GM23338 (cell line): ENCODE measurements at places on chromosomes 3 and 15. TPM values are rescaled to one million over a fixed set of nuclear protein-coding genes. Genes with fewer than 3 reads are reported as not detected.

Gene UROC1
- not detected in 2 replicates for polyA plus RNA-seq

Gene CYP8B1
- not detected in 2 replicates for polyA plus RNA-seq

Gene KLHL6
- 0.05 TPM in 1 of 2 replicates, not detected in the other for polyA plus RNA-seq

Gene ENTPD3
- 0.19 and 0.32 TPM in 2 replicates for polyA plus RNA-seq

Gene NGRN
- 79.2 and 88.9 TPM in 2 replicates for polyA plus RNA-seq

Gene TJP1
- polyA plus RNA-seq, result 69.8 and 76.2 TPM in 2 replicates

Gene SLC2A2
- not detected in 2 replicates for polyA plus RNA-seq

Gene PLOD2
- polyA plus RNA-seq, result 19.3 and 26.7 TPM in 2 replicates

Gene TTLL13
- polyA plus RNA-seq, result not detected in 2 replicates

Gene NOX5
- not detected in 2 replicates for polyA plus RNA-seq

Gene CEP70
- 21.5 and 31.4 TPM in 2 replicates for polyA plus RNA-seq

Gene SEMA6D
- 0.37 and 0.64 TPM in 2 replicates for polyA plus RNA-seq

Gene FES
- polyA plus RNA-seq, result 2.7 and 3.1 TPM in 2 replicates

Gene MUC13
- not detected in 2 replicates for polyA plus RNA-seq

Gene GOLIM4
- polyA plus RNA-seq, result 50.5 and 50.7 TPM in 2 replicates

Gene SLC9A9
- 0.66 and 1.3 TPM in 2 replicates for polyA plus RNA-seq

Gene ARRDC4
- 2.0 and 2.1 TPM in 2 replicates for polyA plus RNA-seq

Gene BAHD1
- 11.2 and 11.6 TPM in 2 replicates for polyA plus RNA-seq

Gene FBXO40
- 0.05 TPM in 1 of 2 replicates, not detected in the other for polyA plus RNA-seq

Gene PP2D1
- 0.40 and 0.42 TPM in 2 replicates for polyA plus RNA-seq

Gene RARRES1
- polyA plus RNA-seq, result 0.54 and 0.82 TPM in 2 replicates

Gene IFT122
- polyA plus RNA-seq, result 10.2 and 10.9 TPM in 2 replicates

Gene KCNMB2
- polyA plus RNA-seq, result 0.28 and 0.53 TPM in 2 replicates

Gene IGF2BP2
- polyA plus RNA-seq, result 79.6 and 82.9 TPM in 2 replicates

Gene SPINK8
- polyA plus RNA-seq, result not detected in 2 replicates

Gene BUB1B
- polyA plus RNA-seq, result 69.3 and 77.7 TPM in 2 replicates

Gene HESX1
- 55.6 and 56.7 TPM in 2 replicates for polyA plus RNA-seq

Gene BFSP2
- not detected in 2 replicates for polyA plus RNA-seq

Gene CCR9
- polyA plus RNA-seq, result not detected in 2 replicates

Gene MUSTN1
- 0.40 and 1.2 TPM in 2 replicates for polyA plus RNA-seq

Gene DUT
- 420 and 428 TPM in 2 replicates for polyA plus RNA-seq

Gene ISLR2
- polyA plus RNA-seq, result 0.13 and 0.59 TPM in 2 replicates
